ENCODE measurements at places on chromosomes 1 and 21.

DNA sequence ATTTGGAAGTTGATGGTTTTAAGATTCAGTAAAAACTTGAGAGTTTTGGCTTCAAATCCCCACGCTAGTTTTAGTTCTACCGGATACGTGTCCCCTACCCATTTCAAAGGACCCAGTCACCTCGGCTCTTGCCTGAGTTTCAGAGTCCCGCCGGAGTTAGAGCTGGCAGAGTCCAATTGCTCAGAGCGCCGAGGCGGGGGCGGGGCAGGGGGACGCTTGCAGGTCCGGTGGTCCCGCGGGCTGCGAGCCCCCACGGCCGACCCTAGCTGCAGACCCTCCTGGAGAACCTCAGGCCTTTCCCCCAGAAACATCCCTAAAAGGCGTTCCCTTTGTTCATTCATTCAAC lies 765 bp upstream of the VPS45 start:
- no peak for DNase-seq

DNA sequence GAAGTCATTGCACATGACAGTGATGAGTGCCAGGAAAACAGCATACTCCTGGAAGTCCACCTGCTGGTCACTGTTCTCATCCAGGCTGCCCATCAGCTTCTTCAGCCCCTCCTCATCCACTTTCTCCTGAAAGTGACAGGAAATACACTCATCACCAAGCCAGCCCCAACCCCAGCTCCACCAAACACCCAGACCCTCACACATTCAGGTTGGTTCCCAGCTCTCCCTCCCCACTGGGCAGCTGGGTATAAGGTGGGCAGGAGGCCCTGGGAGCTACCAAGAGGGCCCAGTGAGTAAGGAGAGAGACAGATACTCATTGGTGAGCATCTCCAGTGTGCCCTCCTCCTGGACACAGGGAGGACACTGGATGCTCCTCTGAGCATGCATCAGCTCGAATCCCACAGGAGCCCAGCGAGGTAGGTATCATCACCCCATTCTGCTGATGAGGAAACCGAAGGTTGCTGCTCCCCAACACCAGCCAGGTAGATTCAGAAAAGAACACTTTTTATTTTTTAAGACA lies 4.1 kb downstream of the S100A2 start:
- DNase-seq, result no peak

DNA sequence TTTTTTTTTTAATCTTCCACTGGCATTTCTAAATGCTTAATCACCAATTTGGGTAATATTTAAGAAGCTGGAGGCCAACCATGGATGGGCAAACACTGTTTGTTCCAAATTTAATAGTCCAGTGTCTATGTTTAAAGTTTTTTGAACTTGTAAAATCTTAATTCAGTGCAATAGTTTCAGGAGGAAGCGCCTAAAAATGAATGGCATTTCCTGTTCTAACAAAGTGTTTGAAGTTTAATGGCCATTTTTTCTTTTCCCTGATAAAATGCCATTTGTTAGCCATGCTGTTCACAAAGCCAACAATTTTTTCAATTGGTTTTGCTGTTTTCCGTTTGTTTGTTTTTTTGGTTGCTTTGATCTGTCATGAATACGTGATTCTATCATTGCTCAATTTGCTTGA lies 552.1 kb downstream of the LMO4 start:
- peak; percentile 8 for DNase-seq

GRCh38 chr1:2308844-2309243 lies 80.7 kb downstream of the SKI start:
- DNase-seq, result no peak

DNA sequence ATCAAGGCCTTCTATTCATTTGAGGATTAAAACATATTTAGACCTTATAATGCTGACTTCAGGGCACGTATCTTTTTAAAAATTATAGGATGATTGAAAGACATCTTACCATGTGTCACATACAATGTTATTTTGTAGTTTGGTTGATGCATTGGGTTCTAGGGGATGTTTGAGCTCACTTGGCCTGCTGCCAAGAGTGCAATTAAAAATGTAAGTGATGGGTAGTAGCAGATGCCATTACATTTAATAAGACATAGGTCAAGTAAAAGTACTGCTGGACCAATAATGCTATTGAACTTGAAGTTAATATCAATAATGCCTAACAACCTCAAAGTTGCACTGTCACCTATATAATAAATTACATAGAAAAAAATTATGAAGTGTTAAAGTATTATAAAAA lies 616.5 kb upstream of the RGS18 start:
- no peak for DNase-seq
